ENCODE measurements at places on chromosomes 3 and 15.

GRCh38 chr3:182364323-182364722, 429.0 kb upstream of the ATP11B start:
- DNase-seq, result no peak

DNA sequence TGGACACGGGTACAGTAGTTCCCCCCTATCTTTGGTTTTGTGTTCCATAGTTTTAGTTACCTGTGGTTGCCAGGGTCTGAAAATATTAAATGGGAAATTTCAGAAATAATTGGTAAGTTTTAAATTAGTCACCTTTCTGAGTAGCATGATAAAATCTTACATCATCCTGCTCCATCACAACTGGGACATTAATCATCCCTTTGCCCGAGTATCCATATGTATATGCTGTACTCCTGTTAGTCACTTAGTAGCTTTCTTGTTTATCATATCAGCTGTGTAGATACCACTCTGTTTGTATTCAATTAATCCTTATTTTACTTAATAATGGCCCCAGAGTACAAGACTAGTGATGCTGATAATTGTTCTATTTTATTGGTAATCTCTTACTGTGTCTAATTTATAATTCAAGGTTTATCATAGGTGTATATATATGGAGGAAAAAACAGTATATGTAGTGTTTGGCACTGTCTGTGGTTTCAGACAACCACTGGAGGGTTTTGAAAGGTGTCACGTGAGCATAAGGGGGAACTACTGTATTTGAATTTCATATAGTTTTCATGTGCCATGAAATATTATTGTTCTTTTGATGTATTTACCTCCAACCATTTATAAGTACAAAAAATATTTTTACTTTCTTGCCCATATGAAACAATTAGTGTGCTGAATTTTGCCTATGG, 41.4 kb downstream of the CTDSPL2 start:
- DNase-seq, result no peak

DNA sequence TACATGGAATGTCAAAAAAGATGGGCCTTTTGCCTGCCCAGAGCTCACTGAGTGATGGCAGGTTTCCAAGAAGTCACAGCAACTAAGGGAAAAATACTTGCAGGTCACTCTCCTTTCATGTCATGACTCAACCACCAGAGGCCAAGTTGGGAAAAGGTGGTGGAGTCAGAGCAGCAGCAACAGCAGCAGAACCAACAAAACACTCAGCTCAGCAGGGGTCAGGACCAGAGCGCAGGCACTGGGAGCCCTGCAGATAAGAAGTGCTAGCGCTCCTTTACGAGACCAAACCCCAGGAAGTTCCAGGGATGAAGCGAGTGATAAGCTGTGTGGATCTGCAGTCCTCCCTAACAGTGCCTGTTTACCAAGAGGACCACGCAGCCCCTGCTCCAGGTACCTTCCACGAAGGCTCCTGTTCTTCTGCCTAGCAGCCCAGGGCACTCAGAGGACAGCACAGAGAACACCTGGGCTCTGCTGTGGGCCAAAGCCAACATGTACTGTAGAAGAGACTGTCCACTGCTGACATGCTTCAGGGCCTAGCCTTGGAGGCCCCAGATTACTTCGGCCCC, 26.0 kb downstream of the POC1A start:
- no peak for DNase-seq

DNA sequence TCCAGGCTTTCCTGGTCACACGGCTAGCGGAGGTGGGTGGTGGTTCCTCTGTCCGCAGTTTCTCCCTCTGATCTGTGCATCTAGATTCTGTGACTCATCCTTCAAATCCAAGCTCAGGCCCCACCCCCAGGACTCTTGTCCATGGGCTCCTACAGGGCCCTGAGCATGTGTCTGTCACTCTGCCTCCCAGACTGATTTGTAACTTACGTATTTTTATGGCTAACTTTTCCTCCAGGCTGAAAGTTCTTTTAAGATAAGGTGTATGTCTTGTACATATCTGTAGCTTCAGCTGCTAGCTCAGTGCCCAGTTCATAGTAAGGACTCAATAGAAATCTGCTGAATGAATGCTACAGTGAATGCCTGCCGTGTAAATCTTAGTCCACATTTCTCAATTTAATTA, 8.0 kb downstream of the ESYT3 start:
- DNase-seq, result no peak

DNA sequence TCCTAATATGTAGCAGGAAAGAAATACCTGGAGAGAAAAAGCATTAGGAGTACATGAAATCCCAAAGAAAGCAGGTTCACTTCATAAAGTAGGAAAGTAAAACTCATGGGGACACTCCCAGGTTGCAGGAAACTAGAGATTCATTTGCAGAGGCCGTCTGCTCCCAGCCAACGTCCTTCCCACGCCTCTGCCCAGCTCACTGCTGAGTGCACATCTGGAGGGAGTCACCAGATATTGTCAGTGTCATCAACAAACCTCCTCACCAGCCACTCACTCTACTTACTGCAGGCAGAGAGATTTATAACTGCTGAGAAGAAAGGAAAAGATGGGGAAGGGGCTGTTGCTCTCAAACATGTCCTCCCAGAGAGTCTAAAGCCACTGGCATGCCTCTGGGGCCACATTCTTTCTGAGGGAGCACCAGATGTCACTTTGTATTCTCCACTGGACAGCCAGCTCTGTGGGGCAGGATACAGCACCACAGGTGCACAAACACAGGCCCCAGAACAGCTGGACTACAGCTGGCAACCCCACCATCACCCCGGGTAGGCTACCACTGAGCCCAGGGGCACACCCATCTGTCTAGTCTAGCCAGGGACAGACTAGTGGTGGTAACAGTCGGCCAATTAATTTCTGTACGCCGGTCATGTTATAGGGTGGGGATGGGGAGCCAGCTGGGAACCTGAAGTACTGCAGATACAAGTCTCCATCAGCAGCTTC, 64.5 kb downstream of the NPTN start:
- no peak for DNase-seq

DNA sequence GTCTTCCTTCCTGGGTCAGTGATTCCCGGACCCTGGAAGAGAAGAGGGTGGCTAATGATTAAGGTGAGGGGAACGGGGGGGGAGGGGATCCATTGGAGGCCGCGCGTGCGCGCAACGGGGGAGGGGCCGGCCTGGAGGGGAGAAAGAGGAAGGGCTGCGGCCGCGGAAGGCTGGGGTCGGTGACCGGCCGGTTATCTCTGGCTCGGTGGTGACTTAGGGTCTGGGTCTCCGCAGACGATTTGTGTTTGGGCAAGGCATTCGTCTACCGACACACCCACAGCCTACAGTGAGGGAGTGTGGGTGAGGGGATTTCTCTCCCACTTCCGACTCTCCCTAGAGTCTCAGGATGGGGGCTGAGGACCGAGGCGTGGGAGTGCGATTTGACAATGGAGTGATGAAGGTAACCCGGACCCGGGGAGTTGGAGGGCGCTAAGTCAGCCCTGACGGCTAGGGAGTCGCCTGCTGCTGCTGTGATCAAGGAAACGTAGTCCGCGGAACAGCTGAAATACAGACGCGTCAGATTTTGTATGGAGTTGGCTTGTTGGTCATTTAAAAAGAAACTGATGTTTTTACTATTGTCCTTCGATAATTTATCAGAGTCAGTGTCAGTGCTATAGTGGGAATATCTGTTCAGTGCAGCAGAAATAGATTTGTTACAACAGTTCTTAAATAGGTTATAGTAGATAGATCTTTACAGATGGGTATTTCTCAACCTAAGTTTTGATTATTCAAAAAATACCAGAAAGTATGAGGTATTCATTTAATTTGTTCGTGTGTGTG, 733 bp downstream of the RNF111 start:
- DNase-seq, result peak; percentile 49

GRCh38 chr3:108804966-108805365, 17.6 kb upstream of the TRAT1 start:
- no peak for DNase-seq

DNA sequence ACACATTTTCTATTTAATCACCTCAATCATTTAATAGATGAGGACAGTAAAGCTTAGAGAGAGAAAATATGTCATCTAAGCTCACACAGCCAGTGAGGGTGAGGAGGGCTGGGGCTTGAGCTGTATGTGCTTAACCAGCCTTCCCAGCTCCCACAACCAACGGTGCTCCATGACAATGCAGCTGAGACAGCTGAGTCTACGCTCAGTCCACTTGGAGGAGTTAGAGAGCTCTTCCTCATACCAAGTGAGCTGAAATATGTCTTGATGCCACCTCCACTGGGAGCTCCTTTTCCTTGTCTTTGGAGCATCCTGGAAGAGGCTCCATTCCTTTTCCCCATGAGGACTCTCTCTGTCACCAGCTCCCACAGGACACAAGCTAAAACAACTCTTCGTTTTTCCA, 9.3 kb downstream of the HOMER2 start:
- no peak for DNase-seq

- no peak for DNase-seq
Measured at GRCh38 chr15:51904931-51905330, 66.6 kb downstream of the LEO1 start.

GRCh38 chr15:27017168-27017809, 46.3 kb downstream of the GABRG3 start:
- no peak for DNase-seq

- DNase-seq, result no peak
Measured at GRCh38 chr3:42651248-42652091, 2.0 kb upstream of the ZBTB47 start.

GRCh38 chr3:178982137-178982536, 89.5 kb downstream of the ZMAT3 start:
- DNase-seq, result no peak

DNA sequence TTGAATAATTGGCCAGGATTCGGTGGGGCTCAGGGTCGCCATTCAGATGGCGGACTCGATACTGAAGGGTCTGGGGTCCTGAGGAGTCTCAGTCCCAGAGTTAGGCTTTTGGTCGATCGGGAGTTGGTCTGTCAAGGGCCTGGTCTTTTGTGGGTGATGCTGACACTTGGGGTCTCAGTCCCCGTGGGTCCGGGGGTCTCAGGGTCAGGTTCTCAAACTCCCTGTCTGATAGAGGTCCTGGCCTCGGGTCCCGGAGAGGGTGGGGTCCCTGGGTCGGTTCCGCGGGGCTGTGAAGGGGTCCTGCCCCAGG, 467 bp downstream of the NCKIPSD start:
- no peak for DNase-seq

- no peak for DNase-seq
Measured at GRCh38 chr15:31081588-31082250, 19.8 kb downstream of the TRPM1 start.

GRCh38 chr3:116969135-116969534, 259.6 kb downstream of the TUSC7 start:
- DNase-seq, result no peak

GRCh38 chr15:41891226-41891625, 2.6 kb downstream of the SPTBN5 start:
- DNase-seq, result no peak

GRCh38 chr15:50862553-50862952, 45.9 kb upstream of the AP4E1 start:
- DNase-seq, result no peak

DNA sequence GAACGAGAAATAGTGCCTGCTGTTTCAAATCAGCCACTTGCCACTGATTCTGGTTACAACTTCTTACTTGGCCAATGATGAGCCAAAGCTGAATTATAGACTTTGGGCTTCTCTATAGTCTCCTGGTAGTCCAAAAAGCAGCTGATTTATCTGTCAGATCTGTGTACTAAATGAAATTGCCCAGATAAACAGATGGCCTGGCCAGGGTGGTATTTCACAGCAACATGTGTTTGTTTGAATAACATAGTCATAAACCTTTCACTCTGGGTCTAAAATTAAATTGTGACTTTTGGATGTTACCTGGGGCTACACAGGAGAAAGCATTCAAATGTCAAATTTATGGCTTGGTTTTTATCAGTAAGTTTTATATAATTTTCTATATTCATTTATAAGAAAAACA, 147.0 kb downstream of the NECTIN3 start:
- no peak for DNase-seq

DNA sequence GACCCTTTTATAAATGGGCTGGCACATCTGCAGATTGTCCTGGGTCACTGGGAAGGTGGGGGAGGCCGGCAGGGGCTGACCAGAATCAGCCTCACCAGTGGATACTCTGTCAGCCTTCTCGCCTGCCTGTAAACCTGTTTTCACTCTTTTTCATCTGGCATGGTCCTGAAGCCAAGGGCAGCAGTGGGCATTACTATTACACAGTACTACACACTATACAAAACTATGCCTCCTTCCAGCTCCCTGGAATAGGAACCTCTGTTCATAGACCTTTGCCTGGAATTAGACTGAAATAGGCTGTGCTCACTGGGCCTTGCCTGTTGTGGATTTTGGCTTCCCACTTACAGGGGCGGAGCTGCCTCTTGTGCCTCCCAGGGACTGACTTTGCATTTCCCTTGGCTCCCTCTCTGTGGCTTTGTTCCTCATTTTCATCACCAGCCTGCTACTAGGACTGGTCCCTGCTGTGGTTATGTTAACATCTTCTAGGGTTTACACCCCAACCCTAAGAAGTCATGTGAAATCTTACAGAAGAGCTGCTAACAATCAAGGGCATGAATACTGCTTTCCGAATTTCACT, 120.7 kb downstream of the FNDC3B start:
- DNase-seq, result no peak

DNA sequence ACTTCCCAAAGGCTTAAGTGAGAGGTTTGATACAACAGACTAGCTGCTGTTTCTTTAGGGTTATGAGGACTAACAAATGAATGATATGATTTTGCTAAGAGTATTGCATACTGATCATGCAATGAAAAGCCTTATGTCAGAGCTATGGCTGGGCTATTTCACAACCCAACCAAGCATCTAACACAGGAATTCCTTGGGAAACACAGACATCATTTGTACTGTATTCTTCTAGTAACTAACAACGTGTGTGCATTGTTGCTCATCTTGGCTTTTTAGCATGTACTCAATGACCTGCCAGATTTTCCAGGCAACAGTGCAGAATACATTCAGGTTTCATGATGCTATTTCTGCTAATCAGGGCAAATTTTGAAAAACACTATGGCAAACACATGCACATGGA, 19.3 kb downstream of the PDZRN3 start:
- DNase-seq, result no peak

- no peak for DNase-seq
Measured at GRCh38 chr3:97515076-97515475, 249.5 kb upstream of the ARL6 start.

GRCh38 chr3:32859604-32860237, 41.9 kb downstream of the TRIM71 start:
- DNase-seq, result no peak

DNA sequence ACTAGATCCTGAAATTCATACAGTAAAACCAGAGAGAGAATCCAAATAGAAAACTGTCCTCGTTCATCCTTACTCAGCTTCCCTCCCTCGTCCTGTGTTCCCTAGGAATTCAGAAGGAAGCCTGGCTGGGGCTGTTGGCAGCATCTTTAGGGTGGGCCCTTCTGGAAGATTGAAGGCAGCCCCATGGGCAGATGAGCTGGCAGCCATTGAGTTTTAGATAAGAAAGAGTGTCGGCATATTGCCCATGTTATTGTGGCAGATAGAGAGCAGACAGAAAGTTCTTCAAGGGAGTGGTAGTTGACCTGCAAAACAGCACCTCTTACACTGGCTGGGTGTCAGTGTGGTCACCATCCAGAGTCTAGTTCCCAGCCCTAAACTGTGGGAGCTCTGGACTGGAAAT, 23.5 kb downstream of the TMOD2 start:
- no peak for DNase-seq

DNA sequence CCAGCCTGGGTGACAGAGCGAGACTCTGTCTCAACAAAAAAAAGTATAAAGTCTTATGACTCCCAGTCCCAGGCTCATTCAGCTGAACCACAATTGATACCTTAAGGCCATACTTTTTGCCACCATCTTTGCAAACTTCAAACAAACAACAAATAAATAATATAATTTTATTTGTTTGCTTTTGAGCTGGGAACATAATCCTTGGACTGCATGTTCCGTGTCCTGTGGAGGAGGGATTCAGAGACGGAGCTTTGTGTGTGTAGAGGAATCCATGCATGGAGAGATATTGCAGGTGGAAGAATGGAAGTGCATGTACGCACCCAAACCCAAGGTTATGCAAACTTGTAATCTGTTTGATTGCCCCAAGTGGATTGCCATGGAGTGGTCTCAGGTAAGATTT, 238.6 kb downstream of the ADAMTSL3 start:
- no peak for DNase-seq
